ENCODE measurements at places on chromosomes 7 and 10.

GRCh38 chr7:1466524-1467271 is 7.4 kb upstream of the MICALL2 start:
- peak; percentile 1 for ATAC-seq

- ATAC-seq = peak; percentile 50
Observed at GRCh38 chr7:22578007-22578733, 78.2 kb upstream of the STEAP1B start.

- no peak for ATAC-seq
Observed at GRCh38 chr10:58653139-58653538, 140.5 kb downstream of the BICC1 start.

DNA sequence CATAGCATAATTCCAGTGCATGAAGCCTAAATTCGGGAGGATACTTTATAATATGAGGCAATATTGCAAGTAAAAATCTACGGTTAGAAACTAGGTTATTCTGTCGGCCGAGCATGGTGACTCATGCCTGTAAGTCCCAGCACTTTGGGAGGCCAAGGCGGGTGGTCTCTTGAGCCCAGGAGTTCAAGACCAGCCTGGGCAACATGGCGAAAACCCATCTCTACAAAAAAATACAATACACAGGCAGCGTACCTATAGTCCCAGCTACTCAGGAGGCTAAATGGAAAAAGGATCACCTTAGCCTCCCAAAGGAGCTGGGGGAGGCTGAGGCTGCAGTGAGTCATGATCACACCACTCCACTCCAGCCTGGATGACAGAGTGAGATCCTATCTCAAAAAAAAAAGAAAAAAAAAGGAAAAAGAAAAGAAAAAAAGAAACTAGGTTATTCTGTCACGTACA is 14.2 kb downstream of the SKAP2 start:
- ATAC-seq = no peak

DNA sequence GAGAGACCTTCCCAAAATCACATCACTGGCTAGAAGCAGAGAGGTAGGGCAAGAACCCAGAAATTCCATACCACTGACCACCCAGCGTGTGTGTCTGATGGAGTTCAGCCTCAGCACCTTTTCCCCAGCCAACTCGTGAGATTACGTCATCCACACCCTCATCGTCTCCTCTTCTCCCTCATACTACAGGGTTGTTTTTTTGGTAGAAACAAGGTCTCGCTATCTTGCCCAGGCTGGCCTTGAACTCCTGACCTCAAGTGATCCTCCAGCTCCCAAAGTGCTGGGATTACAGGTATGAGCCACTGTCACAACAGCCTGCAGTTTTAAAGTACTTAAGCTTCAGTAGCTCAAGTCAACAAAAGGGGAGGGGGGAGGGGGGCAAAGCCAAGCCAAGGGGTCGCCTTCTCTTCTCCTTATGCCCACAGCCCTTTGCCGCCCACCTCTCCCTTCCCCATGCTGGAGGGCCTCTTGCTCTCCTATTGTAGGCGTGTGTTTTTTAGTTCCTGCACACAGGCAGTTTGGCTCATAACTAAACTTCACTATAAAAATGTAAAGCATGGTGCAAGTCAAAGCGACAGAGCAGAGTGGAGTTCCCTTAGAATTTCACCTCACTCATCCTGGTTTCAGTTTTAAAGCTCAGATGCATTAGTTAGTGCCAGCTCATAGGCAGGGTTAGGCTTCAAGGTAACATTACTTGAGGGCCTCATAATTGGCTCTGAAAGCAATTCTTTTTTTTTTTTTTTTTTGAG is 5.2 kb upstream of the PRDX3 start:
- ATAC-seq = no peak
